Central memory CD4-positive, alpha-beta T cell (primary cell): ENCODE measurements at places on chromosomes 12 and 14.

- no peak for DNase-seq
Measured at GRCh38 chr12:11085419-11085818, 6.7 kb downstream of the TAS2R43 start.

DNA sequence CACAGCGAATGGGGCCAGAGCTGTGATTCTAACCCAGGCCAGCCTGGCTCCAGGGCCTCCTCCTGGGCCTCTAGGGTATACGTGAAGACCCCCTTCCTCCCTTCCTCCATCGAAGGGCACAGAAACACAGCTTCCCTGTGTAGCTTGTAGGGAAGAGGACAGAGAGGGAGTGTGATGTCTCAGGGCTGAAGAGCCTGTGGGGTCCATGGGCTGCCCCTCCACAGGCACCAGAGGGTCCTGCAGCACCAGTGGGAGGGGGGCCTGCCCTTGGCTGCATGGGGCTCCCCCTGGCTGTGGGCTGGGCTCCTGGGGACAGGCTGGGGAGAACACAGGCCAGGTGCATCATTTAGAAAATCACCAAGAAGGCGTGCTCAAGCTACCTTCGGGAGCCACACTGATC, 178.5 kb downstream of the CALM1 start:
- no peak for DNase-seq

DNA sequence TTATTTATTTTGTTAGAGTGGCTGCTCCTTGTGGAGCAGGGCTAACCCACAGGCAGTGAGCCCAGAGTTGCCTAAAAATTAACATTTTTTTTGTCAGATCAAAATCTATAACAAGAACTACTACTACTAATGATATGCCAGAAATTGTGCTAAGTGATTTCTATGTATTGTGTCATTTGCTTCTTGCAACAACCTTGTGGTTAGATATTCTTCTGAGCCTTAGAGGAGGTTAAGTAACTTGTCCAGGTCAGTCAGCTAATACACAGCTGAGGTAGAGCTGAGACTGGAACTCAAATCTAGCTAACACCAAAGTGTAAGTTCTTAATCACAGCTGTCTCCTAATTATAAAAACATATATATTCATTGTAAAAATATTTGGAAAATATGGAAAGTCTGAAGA, 29.8 kb downstream of the CFL2 start:
- no peak for DNase-seq

- DNase-seq: no peak
Measured at GRCh38 chr12:121968876-121969275, 50.5 kb downstream of the CFAP251 start.

DNA sequence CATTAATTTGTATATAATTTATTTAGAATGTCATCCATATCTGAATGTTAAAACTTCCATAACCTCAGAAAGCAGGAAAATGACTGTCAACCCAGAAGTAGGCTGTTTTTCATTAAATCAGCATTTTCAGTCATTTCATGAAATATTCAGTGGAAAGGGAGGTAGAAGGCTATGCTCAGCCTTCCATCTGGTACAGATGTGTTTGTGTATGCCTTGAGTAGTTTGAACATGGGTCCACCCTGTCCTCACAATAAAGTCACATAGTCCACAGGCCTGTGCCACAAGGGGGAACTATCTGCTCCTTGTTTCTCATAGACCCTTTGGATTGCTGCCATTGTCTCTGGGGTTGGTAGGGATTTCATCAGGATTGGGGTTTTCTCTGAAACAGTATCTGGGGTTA, 9.1 kb downstream of the LACRT start:
- no peak for DNase-seq

- DNase-seq: no peak
Measured at GRCh38 chr14:84991021-84991420, 538.9 kb upstream of the FLRT2 start.

DNA sequence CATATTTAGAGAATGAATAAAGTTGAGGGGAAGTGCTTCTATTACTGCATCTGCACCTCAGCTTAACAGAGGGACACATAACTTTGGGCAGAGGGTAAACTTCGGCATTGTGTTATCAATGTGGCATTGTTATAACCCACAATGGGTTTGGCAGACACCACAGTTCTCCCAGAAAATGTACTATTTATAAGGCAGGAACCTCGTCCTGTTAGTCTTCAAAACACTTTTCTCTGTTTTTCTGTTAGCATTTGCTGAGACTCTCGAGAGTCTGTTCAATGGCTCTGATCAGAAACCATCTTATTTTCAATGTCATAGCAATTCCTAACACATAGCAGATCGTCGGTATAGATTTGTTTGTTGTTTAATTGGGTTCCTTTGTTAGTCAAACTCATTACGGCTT, 13.9 kb downstream of the PPP1R36 start:
- no peak for DNase-seq

GRCh38 chr12:54977857-54978256, 6.7 kb downstream of the TESPA1 start:
- peak; percentile 36 for DNase-seq

DNA sequence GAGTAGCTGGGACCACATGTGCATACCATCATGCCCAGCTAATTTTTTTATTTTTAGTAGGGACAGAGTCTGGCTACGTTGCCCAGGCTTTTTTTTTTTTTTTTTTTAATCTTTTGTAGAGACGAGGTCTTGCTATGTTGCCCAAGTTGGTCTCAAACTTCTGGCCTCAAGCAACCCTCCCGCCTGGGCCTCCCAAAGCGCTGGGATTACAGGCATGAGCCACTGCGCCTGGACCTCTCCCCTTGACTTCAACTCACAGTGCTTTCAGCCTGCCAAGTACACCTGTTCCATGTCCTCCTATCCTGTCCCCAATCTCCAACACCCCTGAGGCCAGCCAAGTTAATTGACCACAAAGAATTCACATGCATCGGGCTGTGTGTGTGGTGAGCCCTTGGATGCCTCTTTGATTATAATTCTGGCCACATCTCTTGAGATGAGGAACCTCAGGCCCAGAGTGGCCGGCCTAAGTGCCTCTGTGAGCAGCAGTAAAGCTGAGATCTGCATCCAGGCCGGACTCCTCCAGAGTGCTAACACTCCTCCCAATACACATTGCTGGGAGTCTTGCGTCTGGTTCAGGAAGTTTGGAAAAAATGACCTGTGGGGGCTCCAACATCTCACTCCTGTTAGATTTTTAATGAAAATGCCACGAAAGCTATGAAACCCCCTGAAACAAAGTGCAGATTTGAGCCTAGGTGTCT, 6.8 kb downstream of the RAB35 start:
- no peak for DNase-seq

DNA sequence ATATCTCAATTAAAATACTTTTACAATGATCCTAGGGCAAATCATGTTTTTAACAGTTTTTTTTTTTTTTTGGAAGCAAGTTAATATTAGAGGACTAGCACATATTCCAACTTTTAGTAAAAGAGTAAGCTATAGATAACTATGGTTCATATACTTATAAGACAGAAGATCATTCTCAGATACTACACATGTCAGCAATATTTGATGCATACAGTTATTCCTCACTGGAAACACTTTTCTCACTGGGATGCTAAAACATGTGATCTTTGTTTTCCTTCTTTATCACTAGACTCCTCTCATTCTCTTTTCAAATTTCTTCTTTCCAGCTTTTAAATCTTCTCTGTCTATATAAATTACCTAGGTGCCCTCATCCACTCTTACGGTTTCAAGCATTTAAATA, 1020.4 kb upstream of the FBXO33 start:
- no peak for DNase-seq

DNA sequence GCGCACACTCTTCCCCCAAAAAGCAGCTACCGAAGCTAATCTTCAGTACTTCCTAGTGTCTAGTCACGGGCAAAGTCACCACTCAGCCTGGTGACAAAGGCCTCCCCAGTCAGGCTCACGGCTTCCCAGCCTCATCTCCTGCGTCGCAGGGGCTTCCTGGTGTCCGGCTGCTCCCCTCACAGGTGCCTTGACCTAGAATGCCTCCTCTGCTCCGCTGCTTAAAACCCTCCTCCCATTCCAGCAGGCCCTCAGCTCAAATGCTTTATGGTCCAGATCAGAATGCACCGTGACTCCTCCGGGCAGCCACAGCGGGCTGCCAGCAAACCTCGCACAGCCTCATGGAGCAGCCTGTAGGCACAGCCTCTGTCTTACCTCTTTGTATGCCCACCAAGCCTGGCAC, 53.1 kb downstream of the PRIMA1 start:
- no peak for DNase-seq

GRCh38 chr14:72801836-72802587, 91.9 kb downstream of the DPF3 start:
- no peak for DNase-seq

DNA sequence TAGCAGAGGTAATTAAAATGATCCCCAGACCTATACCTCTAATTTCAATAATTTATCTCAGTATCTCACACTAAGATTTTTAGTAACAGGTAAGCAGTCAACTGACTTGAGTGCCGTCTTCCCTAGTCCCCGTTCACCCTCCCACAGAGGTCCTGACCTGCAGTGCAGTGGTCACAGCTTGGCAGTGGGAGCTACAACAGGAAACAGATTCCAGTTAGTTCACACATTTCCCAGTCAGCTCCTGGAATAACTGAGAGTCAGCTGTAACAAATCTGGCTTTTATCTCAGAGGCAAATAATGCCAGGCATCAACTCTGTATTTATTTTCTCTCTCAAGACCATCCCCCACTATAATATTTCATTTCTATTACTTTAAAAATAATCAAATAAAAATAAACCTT, 308.2 kb downstream of the ATP23 start:
- no peak for DNase-seq

DNA sequence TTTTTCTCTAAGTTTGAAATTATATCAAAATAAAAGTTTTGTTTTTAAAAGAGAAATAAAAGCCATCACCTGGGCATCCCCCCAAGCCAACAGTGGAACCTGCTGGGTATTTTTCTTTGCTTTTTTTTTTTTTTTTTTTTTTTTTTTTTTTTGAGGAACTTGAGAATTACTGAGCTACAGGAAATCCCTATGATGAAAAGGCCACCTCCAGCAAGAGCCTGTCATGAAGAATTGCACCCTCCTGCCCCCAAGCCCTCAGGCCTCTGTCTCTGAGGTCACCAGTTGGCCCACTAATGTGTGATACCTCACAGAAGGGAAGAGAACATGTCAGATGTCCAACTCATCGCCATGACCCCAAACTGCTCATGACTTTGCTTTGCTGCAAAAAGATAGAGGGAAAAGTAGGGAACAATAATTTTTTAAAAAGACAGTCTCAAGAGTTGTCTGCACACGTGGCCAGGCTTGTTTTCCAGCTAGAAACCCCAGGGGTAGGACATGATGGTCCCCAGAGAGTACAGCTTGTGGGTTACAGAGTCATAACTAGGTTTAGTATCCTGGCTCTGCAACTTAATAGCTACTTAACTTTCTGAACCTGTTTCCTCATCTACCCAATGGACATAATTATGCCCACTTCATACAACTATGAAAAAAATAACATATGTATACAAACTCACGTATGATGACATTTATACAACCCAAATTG, 124.3 kb upstream of the EGLN3 start:
- DNase-seq: no peak

GRCh38 chr12:131616738-131617137, 94.2 kb upstream of the SFSWAP start:
- no peak for DNase-seq

DNA sequence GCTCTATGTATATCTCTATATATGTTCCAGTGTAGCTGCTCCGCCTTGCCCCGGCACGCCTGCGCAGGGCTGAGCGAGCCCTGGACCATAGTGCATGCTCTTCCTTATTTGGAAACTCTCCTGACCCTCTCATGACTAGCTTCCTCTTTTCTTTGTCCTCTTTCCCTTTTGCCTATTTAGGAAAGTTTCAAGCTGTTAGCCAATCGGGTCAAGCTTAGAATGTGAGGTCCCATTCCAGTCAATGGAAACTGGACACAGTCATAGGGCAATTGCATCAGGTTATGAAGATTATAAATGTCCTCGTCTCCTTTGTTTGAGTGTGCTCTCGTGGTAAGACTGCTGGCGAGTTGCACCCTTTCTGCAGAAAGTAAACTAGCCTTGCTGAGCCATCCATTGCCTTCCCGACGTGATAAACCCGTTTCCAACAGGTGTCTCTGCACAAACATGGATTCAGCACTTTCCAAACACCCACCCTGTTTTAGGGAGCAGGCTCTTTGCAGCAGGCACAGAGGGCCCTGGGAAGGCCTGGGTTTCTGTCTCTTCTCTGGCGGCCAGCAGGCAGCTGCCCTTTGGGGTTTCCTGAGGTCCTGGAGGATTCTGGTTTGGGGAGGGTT, 30.9 kb downstream of the CCDC92 start:
- DNase-seq: no peak
